ENCODE measurements at places on chromosomes 16 and 17.
A peak's percentile ranks its signal among the peaks of the same experiment; 100 is the strongest.

DNA sequence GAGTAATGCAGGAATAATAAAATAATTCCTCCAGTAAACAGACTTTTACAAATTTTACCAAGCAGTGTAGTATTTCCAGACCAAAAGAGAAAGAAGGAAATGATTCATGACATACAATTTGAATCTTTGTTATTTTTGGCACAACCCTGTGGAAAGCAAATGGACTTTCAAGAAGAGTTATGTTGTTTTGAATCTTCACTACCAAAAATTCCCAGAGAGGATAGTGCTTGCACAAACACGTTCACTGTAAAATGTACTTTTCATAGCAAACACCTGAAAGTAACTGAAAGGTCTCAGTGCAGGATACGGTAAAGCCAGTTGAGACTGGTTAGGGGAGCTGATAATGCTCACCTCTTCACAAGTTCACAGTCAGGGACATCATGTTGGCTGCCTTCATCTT, 107.1 kb downstream of the USP22 start:
- peak; percentile 75 for DNase-seq

DNA sequence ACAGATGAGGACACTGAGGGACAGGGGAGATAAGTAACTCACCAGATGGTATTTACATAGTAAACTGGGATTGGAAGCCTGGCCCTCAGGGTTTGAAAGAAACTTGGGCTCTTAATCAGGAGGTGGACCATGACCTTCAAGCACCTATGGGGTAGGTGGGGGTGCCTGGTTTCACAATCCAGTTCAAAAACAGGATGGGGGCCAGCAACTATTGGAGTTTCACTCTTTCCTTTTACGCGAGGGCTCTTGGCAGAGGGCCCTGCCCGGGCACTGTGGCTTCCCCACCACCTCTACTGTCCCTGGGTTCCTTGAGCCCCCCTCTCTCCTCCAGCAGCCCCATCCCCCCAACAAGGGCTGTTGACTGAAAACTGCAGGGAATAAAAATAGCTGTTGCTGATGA, 11.3 kb upstream of the PRR29 start:
- DNase-seq = no peak

GRCh38 chr17:43732958-43733357, 25.6 kb downstream of the SOST start:
- DNase-seq = peak; percentile 96

GRCh38 chr17:74160656-74161502, 42.6 kb upstream of the RPL38 start:
- no peak for DNase-seq

DNA sequence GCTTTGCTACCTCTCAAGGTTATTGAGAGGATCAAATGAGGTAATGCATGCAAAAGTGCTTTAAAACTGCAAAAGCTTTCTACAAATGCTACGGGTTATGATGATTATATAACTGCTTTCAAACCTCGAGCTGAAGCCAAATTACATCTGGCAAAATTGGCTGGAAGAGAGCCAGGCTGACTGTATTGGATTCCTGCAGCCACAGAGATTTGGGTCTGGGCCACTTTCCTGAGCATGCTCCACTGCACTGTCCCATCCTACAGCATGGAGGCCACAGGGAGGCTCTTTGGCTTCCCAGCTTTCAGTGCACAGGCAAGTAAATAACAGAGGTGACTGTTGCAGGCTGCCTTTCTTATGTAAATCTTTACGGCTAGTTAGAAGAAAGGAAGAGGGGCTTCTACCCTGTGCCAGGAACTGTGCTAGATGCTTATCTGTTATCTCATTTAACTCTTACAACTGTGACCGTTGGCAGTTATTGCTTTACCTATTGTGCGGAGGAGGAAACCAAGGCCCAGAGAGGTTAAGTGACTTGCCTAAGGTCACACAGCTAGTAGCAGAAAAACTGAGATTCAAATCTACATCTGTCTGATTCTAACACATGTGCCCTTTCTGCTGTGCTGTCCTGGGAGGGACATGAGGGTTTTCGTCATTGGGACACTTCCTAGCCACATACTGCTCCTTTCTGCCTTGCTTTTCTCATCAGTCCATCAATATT, 121.8 kb downstream of the SPACA3 start:
- DNase-seq = peak; percentile 35

- no peak for DNase-seq
Observed at GRCh38 chr16:49635009-49635350, 220.9 kb downstream of the ZNF423 start.

GRCh38 chr16:27828671-27829070, 234.8 kb downstream of the GSG1L start:
- DNase-seq = no peak

DNA sequence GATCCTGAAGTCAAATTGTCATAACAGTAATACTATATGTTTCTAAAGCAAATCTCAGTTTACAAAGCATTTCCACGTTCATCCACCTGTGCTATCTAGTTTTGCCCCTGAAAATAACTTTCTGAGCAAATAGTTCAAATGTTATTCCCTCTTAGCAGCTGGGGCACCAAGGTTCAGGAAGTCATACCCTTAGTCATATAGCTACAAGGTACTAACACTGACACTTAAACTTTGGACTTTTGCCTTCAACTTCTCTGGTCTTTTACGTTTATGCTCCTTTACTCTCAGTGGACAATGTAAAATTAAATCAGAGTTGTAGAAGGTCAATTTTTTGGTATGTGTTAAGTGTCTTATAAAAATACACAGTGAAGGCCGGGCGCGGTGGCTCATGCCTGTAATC, 33.0 kb downstream of the COX11 start:
- DNase-seq = no peak

- no peak for DNase-seq
Observed at GRCh38 chr16:65244787-65245186, 122.9 kb upstream of the CDH11 start.

DNA sequence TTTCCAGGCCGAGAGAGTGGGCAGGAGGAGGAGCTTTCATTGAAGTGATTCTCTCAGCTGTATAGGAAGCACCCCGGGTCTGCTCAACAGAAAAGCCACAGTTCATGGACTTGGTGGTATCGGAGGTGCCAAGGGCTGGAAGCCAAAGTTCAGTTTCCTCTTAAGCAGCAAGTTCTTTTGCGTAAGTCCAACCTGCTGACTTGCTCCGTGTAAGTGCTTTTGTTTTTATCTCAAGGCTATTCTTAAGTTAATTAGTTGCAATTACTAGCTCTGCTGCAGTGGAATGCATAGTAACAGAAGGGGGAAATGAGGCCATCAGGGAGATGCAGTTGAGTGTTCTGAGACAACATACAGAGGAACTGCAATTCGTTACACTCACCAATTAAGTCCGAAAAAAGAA, 44.6 kb downstream of the SMIM36 start:
- DNase-seq = no peak

DNA sequence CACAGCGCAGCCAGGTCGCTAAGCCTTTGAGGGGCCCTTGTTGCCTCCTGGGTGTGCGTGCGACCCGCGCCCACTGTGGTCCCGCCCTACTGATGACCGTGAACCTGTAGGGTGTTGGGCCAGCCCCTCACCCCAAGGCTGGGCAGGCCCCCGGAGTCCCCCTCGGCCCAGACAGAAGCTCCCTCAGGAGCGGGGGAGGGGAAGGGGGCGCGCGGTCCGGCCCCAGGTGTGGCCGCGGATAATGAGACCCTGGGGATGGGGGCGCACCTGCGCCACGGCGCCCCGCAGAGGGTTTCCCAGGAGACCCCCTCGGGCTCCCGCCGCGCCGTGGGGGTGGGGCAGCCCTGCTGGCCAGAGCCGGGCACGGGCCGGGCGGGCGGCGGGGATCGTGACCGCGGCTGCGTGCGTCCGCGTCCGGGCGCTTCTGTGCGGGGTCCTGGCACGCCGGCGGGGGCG, 358 bp upstream of the ARHGDIG start:
- DNase-seq = no peak

DNA sequence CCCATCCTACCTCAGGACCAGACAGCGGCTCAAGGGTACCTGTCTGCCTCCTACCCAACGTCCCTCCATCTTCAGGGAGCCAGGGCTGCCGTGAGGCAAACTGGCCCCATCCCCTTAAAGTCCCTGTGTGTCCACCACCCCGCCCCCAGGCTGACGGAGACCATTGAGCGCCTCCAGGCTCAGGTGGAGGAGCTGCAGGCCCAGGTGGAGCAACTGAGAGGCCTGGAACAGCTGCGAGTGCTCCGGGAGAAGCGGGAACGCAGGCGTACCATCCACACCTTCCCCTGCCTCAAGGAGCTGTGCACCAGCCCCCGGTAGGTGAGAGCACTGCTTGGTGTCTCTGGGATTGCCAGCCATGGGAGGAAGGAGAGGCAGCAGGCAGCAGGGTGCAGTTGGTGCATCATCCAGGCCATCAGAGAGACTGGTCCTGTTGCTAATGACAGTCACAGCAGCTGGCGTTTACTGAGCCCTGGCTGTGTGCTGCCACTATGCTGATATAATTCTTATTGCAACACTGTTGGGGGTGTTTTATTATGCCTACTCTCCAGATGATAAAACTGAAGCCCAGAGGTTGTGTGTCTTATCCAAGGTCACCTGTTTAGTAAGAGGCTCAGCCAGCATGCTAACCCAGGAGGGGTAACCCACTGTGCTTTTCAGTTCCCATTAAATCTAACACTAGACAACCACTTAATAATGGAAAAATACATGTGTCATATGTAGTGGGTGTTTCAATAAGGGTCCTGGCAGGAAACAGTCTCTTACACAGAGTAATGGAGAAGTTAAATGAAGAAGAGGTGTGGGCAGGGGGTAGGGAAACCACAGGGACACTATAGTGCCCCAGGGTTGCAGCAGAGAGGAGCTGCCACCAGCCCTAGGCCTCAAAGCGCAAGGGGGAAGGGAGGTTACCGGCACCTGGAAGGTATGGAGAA, 10.3 kb upstream of the MRPL58 start:
- no peak for DNase-seq

- DNase-seq = peak; percentile 55
Observed at GRCh38 chr16:47565454-47565853, 104.3 kb downstream of the PHKB start.

GRCh38 chr16:2715064-2715463, 5.0 kb downstream of the PRSS27 start:
- no peak for DNase-seq

- DNase-seq = no peak
Observed at GRCh38 chr17:72111336-72111923, 9.4 kb upstream of the SOX9 start.

GRCh38 chr16:53632526-53632925, 71.1 kb downstream of the RPGRIP1L start:
- peak; percentile 48 for DNase-seq

GRCh38 chr16:11254913-11255736, 879 bp downstream of the SOCS1 start:
- peak; percentile 61 for DNase-seq

DNA sequence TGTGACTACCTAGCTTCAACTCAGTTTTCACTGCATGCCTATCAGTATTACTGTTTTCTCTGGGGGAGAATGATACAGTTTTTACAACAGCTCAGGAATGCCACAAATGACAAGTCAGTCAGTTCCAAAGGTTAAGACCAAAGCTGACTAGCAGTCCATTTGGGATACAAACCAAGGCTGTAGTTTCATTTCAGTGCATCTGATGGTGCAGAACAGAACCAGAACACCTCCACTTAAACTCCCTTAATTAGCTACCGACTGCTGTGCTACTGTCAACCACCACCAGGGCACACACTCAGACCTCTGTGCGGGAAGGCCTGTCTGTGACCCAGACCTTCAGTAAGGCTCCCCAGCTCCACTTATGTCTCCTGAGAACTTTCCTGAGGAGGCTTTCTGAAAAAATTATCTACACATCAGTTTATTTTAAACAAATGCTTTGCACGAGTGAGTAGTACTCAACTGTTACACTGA, 20.4 kb downstream of the NFE2L1 start:
- DNase-seq = peak; percentile 65

- peak; percentile 26 for DNase-seq
Observed at GRCh38 chr16:46783800-46784199, 35.7 kb upstream of the MYLK3 start.

DNA sequence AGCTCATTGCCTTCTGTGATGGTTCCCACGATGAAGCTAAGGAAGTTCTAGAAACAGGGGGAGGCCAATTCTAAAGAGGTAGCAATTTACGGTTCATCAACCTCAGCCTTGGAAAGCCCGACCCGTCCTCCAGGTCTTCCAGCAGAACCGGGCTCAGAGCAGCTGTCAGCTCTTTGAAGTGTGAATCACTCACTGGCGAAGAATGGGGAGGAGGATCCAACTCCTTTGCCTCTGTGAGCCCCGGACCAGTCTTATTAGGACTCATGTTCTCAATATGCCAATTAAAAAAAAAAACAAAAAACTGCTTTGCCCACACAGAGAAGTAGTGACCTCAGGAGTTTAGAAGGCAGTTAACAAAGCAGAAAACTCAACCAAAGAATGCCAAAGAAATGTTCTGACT, 31.4 kb downstream of the STX8 start:
- DNase-seq = no peak

DNA sequence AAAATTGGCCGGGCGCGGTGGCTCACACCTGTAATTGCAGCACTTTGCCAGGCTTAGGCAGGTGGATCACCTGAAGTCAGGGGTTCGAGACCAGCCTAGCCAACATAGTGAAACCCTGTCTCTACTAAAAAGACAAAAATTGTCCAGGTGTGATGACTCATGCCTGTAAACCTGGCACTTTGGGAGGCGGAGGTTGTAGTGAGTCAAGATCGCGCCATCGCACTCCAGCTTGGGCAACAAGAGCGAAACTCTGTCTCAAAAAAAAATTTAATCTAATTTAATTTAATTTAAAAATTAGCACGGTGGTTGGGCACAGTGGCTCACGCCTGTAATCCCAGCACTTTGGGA, 1.6 kb upstream of the HBQ1 start:
- DNase-seq = no peak

- no peak for DNase-seq
Observed at GRCh38 chr17:9771465-9771864, 19.9 kb downstream of the DHRS7C start.

DNA sequence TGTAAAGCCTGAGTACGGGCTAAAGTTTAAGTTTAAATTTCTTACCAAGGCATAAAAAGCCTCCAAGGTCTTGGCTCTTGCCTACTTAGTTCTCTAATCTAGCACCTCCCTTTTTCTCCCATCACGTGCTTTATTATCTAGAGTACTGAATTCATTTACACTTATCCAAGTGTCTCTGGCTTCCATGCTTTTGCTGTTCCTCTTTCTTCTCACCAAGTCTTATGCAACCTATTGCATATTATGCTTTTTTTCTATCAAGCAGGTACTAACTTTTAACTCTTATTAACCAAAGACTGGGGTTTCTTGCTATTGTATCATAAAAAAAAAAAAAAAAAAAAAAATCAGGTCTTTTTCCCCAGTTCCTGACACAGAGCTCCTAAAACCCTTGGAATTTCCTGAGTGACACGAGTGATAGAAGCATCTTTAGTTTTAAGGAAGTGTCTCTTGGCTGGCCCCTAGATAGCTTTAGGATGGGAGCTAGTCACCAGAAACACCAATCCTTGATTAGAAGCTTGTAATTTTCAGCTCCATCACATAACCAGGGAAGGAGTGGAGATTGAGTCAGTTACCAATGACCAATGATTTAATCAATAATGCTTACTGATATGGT, 44.9 kb downstream of the SSH2 start:
- DNase-seq = peak; percentile 24

GRCh38 chr17:58525239-58525638, 10.8 kb upstream of the MTMR4 start:
- peak; percentile 98 for DNase-seq

All from fibroblast of skin of right biceps (primary cell).